ENCODE measurements at places on chromosomes 4 and X.

DNA sequence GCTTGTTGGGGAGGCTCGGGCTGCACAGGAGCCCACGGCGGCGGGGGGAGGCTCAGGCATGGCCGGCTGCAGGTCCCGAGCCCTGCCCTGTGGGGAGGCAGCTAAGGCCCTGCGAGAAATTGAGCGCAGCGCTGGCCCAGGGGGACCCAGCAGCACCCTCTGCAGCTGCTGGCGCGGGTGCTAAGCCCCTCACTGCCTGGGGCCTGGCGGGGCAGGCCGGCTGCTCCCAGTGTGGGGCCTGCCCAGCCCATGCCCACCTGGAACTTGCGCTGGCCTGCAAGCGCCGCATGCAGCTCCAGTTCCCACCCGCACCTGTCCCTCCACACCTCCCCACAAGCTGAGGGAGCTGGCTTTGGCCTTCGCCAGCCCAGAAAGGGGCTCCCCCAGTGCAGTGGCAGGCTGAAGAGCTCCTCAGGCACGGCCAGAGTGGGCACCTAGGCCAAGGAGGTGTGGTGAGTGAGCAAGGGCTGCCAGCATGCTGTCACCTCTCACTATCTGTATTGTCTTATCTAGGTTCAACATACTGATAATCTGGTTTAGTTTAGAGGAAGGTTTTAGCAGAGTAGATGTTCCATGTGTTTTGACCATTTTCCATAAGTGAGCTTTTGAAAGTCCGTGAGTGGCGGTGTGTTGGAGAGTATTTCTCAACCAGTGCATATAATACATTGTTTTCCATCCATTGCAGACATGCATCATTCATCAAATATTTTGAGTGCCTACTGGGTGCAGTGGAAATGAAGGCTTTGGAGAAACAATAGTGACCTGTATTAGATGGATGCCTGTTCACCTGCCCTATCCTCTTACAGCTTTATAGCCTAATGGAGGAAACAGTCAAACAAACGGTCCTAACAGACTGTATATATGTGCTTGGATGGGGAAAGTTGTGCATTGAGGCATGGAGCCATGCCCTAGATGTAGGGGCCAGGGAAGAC, 13.1 kb downstream of the PI4K2B start:
- no peak for DNase-seq

DNA sequence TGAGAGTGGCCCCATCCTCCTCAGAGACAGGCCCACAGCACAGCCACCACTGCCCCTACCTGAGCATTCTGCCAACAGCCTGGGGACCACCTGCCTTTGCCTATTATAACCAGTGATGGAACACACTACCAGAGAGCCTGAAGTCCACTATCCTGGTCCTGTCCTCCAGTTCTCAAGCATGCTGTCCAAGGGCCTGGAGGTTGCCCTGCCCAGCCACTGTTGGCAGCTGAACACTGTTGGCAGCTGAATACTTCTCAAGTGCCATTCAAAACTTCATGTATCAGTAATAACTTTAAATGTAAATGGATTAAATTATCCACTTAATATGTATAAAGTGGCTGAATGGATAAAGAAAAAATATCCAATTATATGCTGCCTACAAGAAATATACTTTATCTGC, 194.3 kb upstream of the JADE1 start:
- no peak for DNase-seq

GRCh38 chrX:17563515-17563914, 173.8 kb upstream of the SCML1 start:
- DNase-seq = peak; percentile 10

DNA sequence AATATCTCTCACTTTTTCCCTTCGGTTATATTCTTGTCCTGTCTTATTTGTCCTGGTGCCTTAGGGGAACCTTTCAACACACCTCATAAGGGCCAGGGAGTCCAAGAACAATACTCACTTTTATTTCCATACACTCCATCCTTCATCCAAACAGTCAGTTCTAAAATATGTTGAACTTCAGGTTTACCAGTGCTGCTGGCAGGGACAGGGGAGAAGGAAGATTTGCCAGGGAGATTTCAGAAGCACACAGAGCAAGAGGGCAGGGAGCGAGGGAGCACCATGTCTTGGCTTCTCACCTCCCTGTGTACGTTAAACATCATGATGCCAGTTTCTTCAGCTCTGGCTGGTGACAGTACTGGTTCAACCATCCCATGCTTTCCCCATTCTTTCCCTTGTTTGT, 631.1 kb upstream of the FAT1 start:
- no peak for DNase-seq

GRCh38 chr4:53997898-53998297, 66.5 kb downstream of the CHIC2 start:
- DNase-seq = no peak

DNA sequence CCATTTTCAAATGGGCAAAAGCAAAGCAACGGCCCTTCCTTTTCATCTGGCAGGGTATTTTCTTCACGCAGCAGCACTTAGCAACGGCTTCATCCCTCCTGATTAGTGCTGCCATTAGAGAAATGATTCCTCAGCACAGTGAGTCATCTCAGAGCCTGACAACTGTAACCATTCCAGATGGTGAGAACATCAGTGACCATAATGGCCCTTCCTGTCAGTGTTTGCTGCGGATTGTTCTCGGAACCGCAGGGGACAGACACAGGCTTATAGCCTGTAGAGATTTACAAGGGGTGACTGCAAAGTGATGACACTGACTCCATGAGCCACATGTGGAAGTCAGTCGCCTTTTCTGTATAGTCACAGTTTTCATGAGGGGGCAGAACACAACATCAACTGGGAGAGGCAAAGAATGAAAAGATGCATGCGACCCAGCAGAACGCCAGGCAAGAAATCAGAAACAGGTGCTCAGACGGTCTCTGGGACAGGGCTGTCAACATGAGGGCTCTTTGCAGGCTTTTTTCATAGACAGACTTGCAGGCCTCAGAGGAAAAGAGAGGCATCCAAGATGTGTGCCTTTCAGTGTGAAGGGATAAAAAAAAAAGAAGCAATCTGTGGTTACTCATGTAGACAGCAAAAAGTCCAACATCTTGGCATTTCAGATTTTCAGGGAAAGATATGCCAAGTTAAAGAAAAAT, 69.9 kb upstream of the FBXW7 start:
- no peak for DNase-seq

DNA sequence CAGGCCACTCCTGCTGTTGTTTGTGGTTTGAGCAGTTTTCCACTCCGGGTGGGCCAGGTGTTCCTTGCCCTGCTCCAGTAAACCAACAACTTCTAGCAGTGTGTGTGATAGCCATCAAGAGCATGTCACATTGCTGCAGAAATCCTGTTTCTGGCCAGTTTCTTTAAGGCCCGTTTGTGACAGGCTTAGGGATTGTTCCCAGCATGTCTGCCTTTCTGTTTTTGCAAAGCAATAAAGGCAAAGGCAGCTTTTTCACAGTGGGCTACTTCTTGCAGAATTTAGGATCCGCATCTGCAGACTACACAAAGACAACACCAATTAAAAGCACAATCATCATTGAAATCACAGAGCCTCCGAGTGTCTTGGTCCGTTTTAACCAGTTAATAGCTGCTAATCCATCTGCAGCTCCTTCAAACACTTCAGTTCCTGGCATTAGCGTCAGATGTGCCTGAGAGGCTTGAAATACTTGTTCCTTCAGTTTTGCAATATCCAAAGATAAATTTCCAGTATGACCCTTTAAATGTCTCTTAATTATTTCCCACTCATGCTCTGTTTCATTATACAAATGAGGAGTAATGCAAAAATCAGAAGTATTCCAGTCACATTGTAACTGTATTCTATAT, 65.1 kb downstream of the ADAM29 start:
- DNase-seq = no peak

DNA sequence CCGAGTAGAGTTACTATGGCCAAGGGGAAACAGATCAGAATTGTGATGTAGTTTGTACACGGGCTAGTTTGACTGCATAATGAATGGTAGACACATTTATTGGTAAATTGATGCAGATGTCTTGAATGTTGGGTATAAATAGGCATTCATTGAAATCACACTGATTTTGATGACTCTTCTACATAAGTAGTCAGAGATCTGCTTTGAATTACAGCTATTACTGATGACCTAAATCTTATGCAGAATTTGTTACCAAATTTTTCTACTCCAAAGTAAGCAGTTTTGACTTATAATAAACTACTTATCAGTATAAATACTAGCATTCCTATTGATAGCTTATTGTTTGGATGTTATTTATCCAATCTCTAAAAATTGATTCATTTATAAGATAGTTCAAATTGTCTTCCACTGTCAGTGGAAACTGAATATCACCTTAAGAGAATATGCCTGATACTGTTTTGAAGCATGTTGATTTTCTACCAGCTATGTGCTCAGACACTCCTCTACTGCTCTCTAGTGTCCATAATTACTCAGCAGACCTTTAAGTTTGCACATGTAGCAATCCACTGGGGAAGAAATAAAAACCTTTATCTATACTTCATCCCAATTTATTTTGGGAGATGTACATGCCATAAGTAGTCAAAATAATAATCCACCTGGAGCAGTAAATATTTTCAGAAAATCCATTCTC, 120.3 kb downstream of the RASL11B start:
- DNase-seq = no peak

DNA sequence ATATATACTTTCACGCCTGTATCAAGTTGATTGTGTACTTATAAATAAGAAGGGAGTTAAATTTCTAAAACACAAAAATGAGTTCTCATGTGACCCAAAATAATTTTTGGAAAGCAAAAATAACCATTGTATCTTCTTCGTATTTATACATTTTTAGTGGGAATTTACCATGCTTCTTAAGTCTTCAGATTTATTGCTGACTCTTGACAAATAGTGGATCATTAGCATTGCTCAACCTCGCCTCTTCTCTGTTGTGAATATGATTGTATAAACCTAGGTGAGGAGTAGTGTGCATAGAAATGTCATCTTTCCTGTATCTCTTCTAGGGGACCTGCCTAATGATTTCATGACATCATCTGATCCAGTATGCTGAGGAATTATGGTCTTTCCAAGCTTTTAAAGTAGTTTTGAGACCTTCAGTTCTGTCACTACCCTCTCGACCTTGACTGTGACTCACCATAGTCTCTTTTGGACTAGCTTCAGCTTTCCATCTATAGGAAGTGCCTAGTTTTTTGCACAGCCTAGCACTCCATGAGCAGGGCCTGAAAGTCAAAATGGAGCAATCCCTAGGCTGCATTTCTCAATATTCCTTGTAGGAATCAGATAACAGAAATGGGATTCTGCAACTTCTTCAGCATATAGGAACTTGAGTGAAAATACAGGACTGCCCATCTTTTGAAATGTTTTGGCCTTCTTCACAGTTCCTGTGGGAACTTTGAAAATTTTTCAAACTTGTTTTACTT, 157.6 kb downstream of the ARX start:
- DNase-seq = no peak
